NCI-H345 (cell line): ENCODE measurements at places on chromosomes 5 and 9.

GRCh38 chr5:165015547-165015946 is 1510.1 kb downstream of the MAT2B start:
- DNase-seq: no peak

DNA sequence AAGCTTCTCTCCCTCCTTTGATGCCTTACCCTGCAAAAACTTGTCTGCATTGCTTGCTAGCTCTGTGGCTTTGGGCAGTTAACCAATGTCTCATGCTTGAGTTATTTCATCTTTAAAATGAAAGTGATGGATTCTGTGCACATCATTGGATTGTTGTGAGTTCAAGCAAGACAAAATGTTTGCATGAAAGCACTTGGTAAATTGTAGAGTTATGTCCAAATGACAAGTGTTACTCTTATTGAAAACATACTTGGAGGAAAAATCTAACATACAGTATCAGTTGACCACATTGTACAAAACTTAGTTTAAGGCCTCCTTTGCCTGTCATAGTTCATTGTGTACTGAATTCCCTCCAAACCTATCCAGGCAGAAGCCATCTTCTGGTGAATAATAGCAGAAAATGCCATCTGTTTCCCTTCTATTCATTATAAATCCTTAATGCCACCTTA is 30.0 kb downstream of the TGFBR1 start:
- no peak for DNase-seq

- no peak for DNase-seq
These were observed 351.2 kb downstream of the MLLT3 start for GRCh38 chr9:20271096-20271495.

GRCh38 chr9:79257228-79257781 is 314.5 kb upstream of the TLE4 start:
- DNase-seq: no peak

DNA sequence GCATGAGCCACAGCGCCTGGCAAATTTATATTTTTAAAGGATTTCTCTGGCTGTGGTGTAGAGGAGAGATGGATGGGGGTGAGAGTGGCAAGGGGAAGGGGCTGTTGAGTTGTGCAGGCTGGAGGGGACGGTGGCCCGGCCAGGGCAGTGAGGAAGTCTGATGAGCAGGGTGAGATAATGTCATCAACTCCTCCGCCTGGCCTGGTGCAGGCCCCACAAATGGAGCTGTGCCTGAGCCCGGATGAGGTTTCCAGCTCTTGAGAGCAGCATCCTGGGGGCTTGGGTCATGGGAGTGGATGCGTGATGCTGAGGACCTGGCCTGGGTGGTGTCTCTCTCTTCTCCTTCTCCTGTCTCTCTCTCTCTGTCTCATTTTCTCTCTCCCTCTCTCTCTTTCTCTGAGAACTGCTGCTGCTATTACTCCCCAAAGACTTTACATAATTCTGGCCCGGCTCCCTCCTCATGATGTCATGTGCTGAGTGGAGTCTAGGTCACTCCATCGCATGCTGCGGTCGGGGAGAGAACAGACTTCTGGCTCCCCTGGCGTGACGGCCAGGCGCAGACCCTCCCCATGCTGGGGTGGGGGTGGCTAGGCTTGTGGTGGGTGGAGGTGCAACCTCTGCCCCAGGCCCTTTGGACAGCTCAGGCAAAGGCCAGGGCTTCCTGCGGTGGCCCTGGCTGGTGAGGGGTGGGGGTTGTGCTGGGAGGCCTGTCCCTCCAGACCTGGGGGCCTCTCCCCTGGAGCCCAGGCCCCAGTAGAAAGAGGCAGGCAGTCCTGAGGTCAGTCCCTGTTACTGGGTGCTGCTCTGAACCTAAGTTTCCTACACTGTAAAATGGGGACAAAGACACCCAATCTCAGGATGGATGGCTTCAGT is 26.4 kb downstream of the FGF18 start:
- no peak for DNase-seq

DNA sequence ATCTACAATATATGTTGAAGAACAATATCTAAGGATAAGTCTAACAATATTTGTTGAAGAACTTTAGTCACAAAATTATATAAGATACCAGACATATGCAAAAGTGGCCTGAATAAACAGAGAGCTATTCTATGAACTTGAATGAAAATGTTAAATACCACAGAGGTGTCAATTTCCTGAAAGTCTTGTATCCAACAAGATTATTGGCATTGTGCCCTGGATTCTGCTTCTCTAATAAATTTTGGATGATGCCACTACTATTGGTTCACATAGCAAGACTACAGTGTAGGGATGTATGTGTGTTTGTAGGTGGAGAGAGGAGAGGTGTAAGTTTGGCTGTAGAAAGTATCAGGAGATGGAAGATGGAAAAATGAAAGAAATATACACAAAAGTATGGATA is 731.8 kb upstream of the RGMB start:
- no peak for DNase-seq
